K562 (cell line): ENCODE measurements at places on chromosomes 1 and 21.

DNA sequence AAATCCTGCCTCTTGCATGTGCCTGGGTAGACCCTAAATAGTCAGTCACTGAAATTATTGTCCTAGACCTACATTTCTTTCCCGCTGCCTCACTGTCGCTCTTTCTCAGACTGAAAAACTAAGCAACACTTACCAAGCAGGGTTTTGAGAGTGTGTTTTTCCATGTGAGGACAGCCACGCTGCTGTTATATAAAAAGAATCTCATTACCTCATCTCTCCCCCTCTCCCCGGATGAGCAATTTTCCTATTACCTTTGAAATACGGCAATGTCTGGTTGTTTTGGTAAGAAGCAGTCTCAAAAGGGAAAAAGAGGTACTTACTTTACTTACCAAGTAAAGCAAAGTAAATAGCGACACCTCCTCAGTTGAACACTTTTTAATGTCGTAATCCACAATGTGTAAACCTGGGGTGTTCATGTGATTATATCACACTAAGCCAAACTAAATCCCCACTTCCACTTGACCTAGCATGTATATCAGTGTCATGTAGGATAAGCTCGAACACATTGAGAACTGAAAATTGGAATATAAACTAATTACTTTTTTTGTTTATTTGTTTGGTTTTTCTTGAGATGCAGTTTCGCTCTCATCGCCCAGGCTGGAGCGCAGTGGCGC is 12.2 kb upstream of the VN1R5 start:
- no peak for DNase-seq

- DNase-seq: no peak
Observed at GRCh38 chr1:226946841-226947240, 6.7 kb downstream of the COQ8A start.

DNA sequence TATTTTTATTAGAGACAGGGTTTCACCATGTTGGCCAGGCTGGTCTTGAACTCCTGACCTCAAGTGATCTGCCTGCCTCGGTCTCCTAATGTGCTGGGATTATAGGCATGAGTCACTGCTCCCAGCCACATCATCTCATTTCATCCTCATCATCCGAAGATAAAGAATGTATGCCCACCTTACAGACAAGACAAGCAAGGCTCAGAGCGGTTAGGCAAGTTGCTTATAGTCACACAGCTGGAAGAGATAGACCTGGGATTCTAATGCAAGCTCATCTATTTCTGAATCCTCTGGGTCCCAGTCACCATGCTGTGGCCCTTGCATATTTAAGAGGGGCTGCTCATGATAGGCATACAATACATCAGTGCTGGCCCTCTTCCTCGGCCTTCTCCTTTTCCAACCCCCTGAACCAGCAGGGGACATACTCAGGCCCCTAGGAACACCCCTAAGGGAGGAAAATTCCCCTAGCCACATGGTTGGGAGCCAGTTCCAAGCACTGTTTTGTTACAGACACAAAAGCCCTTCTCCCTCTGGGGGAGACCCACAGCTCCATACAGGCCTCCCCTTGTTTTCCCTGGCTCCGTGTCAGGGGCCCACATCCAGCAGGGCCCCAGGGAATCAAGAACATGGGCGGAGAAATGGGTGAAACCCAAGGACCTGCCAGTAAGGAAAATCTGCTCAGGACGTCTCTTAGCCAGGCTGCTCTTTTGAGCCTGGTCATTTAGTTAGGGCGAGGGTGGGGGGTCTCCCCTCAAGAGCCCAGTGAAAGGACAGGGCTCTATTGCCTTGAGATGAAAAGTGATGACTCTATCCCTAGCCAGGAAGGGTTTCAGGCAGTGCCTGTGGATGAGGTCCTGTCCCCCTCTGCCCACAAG is 6.9 kb downstream of the CSRP1 start:
- no peak for DNase-seq

DNA sequence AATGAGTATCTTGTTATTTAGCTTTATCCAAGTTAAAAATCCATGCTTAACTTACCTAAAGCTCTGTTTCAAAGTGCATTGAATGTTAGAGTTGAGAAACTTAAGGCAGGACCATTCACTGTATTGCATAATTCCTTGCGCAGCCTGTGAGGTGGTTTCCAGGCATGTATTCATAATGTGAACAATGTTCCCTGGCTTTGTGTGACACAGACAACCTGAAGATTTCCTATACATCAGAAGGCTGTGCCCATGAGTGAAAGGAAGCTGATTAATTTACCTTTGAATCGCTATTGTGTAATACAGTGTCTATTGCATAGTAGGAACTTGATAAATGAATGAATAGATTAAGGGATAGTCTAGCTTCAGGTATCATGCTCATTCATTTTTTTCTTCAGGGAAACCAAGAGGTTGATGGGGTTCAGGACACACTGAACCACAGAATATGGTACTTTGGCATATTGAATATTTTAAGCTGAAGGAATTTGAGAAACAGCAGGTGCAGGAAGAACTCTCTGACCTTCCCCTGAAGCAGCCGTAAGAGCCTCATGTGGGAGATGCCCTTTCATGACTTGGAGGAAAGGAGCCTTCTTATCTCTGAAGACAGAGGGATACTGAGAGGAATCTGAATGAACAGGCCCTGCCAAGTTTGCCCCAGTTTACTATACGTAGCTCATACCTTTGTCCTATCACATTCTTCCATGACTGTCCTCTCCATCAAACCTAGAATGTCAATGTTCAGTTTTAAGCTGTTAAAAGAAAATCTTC is 88.6 kb upstream of the GNG12 start:
- peak; percentile 29 for DNase-seq

GRCh38 chr1:15187175-15188129 is 33.9 kb downstream of the TMEM51 start:
- DNase-seq: no peak

- DNase-seq: no peak
Observed at GRCh38 chr1:111695801-111696200, 43.4 kb downstream of the INKA2 start.

- DNase-seq: no peak
Observed at GRCh38 chr1:61561666-61562065, 163.3 kb downstream of the TM2D1 start.

DNA sequence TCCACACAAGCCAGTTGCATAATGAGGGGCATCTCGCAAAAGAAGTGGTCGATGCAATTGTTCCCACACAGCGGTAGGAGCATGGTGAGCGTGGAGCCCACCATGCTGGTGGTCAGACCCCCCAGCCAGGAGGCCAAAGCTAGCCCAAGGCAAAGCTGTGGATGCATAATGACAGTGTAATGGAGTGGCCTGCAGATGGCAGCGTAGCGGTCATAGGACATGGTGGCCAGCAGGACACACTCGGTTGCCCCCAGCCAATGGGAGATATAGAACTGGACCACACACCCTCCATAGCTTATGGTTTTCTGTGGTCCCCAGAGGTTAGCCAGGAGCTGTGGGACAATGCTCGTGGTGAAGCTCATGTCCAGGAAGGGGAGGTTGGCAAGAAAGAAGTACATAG is 4.3 kb downstream of the OR2C3 start:
- DNase-seq: peak; percentile 16

DNA sequence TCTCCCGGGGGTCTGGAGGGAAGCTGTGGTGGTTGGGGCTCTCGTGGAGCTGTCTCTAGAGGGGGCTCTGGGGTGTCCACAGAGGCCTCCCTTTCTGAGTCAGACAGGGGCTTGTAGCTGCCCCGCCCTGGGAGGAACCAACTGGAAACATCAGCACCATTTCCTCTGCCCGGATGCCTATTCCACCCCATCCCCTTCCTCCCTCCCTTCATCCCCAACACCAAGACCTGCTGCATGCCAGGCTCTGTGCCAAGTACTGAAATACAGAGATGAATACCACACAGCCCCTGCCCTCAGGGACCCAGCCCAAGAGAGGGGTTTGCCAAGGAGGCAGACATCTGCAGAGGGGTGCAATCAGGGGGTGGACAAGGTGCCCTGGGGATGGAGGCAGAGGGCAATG is 125.6 kb upstream of the ADAR start:
- DNase-seq: no peak

- no peak for DNase-seq
Observed at GRCh38 chr1:2349806-2350205, 41.5 kb downstream of the MORN1 start.

DNA sequence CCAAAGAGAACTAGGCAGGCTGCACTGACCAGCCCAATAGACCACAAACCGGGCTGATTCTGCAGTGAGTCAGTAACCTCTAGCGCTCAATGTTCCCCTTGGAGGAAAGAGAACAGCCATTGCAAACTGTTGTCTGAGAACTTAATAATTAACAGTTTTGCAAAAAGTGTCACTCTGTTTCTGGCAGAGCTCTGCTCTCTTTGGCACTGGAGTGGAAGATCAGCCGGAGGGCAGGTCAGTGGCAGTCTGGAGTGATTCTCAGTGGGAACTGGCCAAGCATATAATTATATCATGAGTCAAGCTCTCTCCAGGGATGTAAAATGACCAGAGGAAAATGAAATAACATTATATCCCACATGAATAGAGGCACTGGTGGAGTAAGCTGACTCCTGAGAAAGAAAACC is 238.3 kb downstream of the HLX start:
- no peak for DNase-seq

DNA sequence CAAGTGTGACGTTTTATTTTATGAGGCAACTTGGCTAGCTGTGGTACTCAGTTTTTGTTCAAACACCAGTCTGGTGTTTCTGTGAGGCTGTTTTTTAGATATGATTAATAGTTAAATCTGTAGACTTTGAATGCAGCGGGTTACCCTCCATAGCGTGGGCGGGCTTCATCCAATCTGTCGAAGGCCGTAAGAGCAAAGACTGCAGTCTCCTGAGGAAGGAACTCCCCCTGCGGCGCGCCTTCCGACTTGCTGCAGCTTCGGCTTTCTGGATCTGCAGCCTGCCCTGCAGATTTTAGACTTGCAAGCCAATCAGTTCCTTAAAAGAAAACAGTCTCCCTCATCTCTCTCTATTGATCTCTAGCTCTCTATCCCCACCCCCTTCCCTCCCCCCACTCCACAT is 4.2 kb upstream of the ZNF496 start:
- DNase-seq: no peak

GRCh38 chr21:44626262-44626661 is 631 bp upstream of the KRTAP10-9 start:
- DNase-seq: no peak

DNA sequence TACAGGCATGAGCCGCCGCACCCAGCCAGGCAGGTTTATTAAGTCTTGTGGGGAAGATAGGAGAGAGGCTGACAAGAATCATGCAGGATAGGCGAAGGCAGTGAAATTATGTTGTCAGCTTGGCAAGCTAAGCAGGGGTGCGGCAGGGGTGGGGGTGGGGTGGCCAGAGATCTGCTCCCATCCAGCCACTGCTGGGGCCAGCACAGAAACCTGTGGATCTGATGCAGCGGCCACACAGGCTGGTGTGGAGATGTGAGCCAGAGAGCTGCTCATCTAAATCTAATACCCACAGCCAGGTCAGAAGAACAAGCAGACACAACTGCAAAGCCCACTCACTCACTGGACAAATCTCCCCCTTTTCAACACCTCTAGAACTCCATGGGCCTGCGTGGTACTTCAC is 68.7 kb downstream of the KCTD3 start:
- DNase-seq: no peak

GRCh38 chr1:45394342-45394741 is 54.1 kb upstream of the MUTYH start:
- no peak for DNase-seq

- DNase-seq: no peak
Observed at GRCh38 chr1:204370176-204370575, 10.4 kb upstream of the PLEKHA6 start.

DNA sequence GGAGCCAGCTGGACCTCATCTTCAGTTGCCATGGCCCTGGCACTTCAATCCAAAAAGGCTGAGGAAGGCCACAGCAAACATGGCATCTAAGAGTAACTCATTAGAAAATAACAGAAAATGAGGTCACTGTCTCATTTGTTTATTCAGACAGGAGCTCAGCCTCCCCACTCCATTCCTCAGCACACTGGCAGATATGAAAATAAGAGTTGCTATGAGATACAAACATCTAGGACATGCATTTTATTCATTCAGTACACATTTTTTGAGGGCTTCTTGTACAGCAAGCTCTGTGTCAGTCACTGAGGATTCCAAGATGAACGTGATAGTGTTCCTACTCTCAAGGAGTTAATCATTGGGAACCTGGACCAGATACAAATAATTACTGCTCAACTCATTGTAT is 32.7 kb upstream of the TMEM125 start:
- no peak for DNase-seq

- DNase-seq: no peak
Observed at GRCh38 chr1:172340520-172340919, 80.0 kb upstream of the C1orf105 start.

DNA sequence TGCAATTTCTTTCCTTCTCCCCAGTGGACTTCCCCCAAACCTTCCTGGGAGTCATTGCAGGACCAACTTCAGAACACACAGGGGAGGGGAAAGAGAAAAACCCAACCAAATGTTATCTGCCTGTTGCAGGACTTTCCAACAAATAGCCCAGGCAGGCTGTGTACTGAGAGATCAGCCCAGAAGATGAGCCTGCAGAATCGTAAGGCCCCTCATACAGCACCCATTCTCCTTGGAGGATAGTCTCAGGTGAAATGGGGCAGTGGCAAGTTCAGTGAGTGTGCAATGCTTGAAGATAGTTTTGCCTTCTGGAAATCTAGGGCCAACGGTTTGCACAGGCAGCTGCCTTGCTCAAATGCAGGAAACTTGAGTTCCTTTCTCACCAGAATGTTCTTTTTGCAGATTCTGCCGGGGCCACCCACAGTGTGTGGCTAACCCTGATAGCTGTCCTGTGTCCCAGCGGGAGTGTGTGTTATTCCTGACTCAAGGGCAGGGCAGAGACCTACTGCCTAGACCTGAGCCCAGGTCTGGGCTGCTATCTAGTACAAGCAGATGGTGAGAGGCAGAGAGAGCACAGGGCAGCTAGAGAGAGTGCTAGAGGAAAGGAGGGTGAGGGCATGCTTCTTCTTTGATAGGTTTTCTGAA is 48.8 kb downstream of the GADD45A start:
- peak; percentile 97 for DNase-seq

- peak; percentile 55 for DNase-seq
Observed at GRCh38 chr1:61183471-61184039, 101.2 kb downstream of the NFIA start.

DNA sequence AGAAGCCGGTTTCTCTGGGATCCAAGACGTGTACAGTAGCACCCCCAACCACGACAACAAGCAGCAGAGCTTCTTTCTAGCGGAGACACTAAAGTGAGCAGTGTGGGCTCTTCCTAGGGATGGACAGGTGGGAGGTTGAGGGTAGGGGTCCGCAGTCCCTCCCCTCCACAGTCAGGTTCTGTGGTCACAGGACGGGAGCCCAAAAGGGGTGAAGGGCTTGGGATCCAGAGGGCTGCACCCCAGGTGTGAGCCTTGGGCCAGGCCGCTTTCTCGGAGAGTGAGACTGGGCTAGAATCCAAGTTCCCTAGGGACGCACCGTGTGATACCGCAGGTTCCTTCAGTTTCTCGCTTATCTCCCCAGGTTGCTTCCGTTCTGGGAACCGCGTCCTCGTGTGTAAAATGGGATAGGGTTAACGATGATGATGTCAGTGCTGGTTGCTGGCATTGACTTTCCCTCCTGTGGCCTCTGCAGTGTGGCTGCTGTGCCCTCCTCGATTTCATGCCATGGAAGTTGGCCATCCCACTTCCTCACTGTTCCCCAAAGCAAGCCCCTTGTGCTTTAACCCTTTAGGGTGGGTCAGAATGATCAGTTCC is 17.3 kb upstream of the SELENON start:
- DNase-seq: peak; percentile 88
